Activated CD8-positive, alpha-beta T cell treated with anti-CD3 and anti-CD28 coated beads for 36 hours (primary cell): ENCODE measurements at places on chromosomes 16 and 17. TPM values are rescaled to one million over a fixed set of nuclear protein-coding genes. Genes with fewer than 3 reads are reported as not detected.

KRTAP1-5 gene
- not detected for total RNA-seq

PLD6 gene
- total RNA-seq = 6.1 TPM

KRTAP4-3 gene
- total RNA-seq = not detected

UBE2I gene
- 254 TPM for total RNA-seq
